Stomach (tissue), 19 donors: ENCODE measurements at places on chromosomes 16 and 17. TPM values are rescaled to one million over a fixed set of nuclear protein-coding genes. Genes with fewer than 3 reads are reported as not detected.

- no peak overlapping the region for H3K27ac ChIP-seq
- no peaks in the 10 kb centered on the region for H3K4me1 ChIP-seq
- no peaks in the 10 kb centered on the region for H3K27me3 ChIP-seq
- peaks cover 82% of the 10 kb centered on the region for H3K36me3 ChIP-seq
These were observed 14.5 kb downstream of the ZC3H18 start for GRCh38 chr16:88584676-88585075.

GRCh38 chr16:82629441-82630027, 2.8 kb downstream of the CDH13 start:
- no peak overlapping the region for H3K27ac ChIP-seq
- H3K4me3 ChIP-seq: no peak overlapping the region
- DNase-seq: no peak
- peaks cover 27% of the 10 kb centered on the region for H3K27me3 ChIP-seq

- no peaks in the 10 kb centered on the region for H3K27me3 ChIP-seq
- H3K4me3 ChIP-seq: peak overlapping the region; percentile 84
- peaks cover 64% of the 10 kb centered on the region for H3K4me1 ChIP-seq
- H3K27ac ChIP-seq: peak overlapping the region; percentile 100
These were observed 2.8 kb downstream of the PRKAR1A start for GRCh38 chr17:68514831-68515635.

DNA sequence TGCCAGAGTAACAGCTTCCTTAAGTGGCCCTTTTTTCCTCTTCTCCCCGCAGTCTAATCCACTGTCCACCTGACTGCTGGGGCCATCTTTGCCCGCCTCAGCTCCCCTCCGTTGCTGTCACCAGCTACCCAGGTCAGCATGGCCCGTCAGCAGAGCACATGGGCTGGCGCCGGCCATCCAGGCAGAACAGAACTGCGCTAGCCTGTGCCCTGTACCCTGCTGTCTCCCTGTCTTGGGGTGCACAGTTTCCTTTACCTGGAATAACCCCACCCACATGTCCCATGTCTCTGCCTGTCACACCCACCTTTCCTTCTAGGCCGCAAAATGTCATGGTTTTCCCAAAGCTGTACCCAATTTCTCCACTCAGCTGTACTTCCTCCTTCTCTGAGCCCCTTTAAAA, 55.7 kb downstream of the GNAO1 start:
- H3K4me3 ChIP-seq: no peak overlapping the region
- H3K27me3 ChIP-seq: no peaks in the 10 kb centered on the region
- no peak overlapping the region for H3K27ac ChIP-seq
- no peaks in the 10 kb centered on the region for H3K36me3 ChIP-seq

The NPIPB2 gene
- 43.2 TPM for total RNA-seq
